ENCODE measurements at places on chromosomes 1 and 21. TPM values are rescaled to one million over a fixed set of nuclear protein-coding genes. Genes with fewer than 3 reads are reported as not detected.
A peak's percentile ranks its signal among the peaks of the same experiment; 100 is the strongest.

The MIXL1 gene
- polyA plus RNA-seq, result not detected

The NHLH2 gene
- polyA plus RNA-seq, result 0.21 TPM

The SPATC1L gene
- polyA plus RNA-seq, result 4.5 TPM

GRCh38 chr1:35660581-35661473 is 19.5 kb upstream of the PSMB2 start:
- no peak for DNase-seq

DNA sequence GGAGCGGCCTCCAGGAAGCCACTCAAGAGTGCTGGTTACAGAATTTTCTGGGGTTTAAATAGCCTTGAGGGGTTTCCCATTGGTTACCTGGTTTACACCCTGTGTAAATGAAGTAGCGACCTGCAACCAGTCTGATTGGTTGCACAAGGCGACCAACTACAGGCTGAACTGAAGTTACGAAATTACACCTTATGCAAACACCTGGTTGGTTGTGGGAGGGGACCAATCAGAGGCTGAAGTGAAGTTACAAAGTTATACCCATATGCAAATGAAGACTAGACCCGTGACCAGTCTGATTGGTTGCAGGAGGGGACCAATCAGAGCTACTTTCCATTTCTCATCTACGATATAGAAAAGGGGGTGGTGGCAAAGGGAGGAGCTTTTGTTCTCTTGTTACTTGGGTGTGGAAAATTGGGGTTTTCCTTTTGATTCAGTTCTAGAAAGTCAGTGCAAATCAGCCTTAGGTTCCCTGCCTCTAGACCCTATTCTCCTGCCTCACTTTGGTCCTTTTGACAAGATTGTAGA is 22.2 kb upstream of the C1orf174 start:
- DNase-seq, result no peak

The AMIGO1 gene
- 0.24 TPM for polyA plus RNA-seq

- DNase-seq, result no peak
Observed at GRCh38 chr1:8597455-8597854, 220.0 kb downstream of the RERE start.

DNA sequence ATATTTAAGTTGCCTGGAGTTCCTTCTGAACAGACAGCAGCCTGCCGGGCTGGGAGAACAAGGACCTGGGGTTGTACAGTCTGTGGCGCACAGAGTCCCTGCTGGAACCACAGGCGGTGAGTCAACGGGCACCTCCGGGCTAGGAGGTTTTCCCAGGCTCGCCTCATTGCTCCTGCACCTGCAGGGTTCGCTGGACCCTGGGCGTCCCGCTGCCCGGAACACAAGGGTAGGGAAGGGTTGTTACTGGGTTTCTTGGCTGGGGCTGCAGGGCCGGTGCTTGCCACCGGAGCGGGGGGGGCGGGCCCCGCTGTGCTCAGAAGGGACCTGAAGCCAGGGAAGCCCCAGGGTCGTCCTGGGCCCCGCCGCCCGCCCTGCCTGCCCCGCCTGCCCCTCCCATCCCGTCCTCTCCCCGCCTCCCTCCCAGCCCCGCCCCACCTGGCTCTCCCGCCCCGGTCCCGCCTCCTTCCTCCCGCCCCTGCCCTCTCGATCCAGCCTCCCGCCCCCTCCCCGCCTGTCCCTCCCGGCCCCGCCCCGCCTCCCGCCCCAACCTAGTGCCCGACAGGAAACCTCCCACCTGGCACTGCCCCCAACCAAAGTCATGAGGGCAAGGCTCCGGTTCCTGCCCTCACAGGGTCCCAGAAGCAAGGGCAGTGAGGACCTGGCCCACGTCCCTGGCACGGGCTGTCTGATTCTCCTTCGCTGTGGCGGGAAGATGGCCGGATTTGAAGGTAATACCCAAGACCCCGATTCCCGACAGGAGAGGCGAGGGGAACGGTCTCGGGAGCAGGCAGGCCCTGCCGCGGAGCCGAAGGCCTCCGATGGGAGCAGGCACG is 6.8 kb downstream of the JMJD4 start:
- DNase-seq, result no peak

DNA sequence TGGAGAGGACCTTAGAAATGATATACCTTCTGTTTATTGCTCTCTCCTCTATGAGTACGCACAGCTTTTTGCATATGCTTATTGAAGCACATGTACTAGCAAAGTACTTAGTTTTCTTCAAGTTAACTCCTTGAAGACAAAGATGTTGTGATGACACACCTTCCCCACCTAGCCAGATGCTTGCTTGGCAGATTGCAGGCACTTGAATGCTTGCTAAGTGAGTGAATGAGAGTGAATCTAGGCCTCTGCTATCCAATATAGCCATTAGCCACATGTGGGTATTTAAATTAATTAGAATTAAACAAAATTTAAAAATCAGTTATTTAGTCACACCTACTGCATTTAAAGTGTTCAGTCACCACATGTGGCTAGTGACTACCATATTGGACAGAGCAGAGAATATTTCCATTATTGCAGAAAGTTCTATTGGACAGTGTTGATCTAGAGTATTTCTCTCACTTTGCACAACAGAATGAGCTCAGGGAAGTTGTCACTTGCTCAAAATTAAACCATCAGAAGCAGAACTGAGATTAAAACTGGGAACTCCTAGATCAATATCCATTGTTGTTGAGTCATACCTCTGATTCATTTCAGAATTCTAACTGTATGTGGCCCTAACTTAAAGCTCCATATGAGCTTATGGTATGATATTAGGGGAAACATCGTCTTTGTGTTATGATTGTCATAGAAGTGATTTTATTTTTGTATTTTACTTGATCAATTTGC is 8.6 kb upstream of the EEIG2 start:
- no peak for DNase-seq

GRCh38 chr21:41737651-41738324 is 29.1 kb downstream of the RIPK4 start:
- no peak for DNase-seq

DNA sequence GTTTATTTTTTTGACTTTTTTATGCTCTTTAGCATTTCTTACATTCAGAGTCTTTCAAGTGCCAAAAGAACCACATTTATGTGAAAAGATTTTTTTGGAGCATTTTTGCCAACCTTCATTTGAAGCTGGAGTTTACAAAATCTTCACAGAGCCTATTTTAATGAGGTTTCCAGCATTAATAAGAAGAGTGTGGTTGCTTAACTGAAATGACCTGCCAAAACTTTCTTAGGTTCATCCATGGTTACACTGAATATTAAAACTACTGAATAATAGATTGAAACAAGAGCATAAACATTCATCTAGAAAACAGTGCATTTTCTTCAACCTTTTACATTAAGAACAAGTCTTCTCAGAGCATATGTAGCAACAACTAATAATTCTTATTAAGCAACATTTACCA is 672.3 kb upstream of the CXADR start:
- no peak for DNase-seq

DNA sequence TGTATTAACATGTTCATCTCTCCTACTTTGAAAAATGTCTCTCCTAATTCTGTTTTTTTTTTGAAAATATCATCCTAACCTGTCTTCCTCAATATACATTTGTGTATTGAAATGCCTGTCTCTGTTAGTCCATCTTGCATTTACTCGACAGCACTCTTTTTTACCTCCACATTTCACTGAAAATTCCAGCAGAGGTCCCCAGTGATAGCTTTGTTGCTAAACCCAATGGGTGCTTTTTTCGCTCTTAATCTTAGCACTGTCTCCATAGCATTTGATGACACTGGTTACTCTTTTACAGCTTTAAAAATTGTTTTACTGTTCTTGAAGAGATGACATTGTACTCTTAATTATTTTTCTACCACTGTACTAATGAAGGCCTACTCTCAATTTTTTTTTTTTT is 10.8 kb downstream of the OSBPL9 start:
- no peak for DNase-seq

DNA sequence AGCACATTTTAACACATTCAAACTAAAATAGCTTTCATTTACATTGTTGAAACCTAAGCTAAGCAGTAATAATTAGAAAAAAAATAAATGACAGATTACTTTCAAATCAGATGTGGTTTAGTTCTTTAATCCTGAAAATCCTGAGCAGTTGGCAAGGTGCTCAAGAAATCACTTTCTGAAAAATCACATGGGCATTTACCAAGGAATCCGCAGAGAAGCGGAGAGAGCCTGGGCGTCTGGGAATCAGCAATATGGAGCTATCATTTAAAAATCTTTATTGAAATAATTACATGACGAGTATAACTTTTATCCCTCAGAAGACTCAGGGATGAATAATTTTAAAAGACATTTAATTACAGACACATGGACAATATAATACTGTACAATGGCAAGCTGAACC is 30.2 kb downstream of the GRIK1 start:
- DNase-seq, result no peak

- no peak for DNase-seq
Observed at GRCh38 chr1:40905061-40905460, 42.9 kb upstream of the CITED4 start.

The TPTE gene
- not detected for polyA plus RNA-seq

The GGPS1 gene
- 28.4 TPM for polyA plus RNA-seq

- no peak for DNase-seq
Observed at GRCh38 chr1:242827538-242827937, 303.0 kb upstream of the PLD5 start.

- DNase-seq, result peak; percentile 19
Observed at GRCh38 chr21:32520875-32521735, 64.2 kb downstream of the TCP10L start.

The C4BPA gene
- not detected for polyA plus RNA-seq

DNA sequence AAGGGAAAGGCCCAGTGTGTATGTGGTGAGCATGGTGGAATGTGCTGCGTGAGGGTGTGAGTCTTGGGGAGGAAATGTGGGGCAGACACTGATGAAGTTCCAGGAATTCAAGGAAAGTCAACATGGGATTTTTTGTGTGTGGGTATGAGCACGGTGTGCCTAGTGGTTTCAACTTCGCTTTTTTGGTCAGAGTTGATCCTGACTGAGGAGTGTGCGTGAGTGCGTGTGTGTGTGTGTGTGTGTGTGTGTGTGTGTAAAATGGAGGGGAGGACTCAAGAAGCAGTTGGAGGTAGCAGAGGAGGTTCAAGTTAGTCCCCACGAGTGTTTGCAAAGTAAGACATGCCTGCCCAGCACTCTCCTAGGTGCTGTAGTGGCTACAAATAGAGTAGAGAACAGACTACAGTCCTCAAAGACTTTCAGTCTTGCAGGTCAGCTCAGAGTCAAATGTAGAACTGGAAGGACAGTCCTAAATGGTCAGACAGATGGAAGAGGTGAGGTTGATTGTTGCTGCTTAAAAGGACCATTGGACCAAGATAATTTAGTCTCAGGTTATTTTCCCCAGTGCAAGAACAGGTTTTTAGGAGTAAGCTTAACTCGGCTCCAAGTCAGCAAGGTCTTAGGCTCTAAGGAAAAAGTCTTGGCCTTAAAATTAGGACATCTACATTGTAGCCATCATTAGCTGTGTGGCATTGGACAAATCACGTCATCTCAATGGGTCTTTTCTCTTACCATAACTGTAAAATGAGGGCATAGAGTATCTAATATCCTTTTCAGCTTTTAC is 25.0 kb downstream of the SLAMF1 start:
- DNase-seq, result no peak

- no peak for DNase-seq
Observed at GRCh38 chr1:192983349-192983980, 75.7 kb downstream of the UCHL5 start.

GRCh38 chr1:74728736-74729135 is 4.1 kb downstream of the CRYZ start:
- DNase-seq, result no peak

The AADACL3 gene
- polyA plus RNA-seq, result not detected

DNA sequence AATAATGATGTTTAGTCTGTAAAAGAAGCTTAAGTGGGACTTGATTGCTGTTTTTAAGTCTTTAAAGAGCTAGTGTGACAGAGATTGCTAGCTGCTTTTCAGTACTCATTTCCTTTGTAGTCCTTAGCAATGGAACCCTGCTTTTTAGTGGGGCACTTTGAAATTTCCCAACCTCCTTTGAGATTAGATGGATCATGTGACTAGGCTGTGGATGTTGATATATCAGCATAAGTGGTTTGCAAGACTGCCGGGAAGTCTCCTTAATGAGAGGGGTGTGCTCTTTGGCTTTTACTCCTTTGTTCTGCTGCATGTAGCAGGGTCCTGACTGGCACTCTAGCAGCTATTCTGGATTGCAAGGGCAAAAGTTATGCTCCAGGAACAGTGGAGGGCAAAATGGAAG is 11.2 kb upstream of the RCOR3 start:
- no peak for DNase-seq

DNA sequence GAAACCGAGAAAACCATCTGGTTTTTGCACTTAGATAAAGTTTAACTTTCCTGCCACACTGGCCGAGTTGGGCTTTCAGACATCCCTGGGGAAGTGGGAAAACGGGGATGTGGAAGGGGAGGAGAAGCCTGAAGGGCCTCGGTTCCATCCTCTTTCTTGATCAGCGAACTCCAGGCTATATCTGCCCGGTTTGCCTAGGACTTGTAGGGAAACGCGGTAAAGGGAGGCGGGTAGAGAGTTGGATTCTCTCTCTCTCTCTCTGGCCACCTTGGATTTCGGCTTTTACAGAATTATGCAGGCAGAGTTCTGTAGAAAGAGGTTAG is 4.6 kb upstream of the LHX8 start:
- DNase-seq, result no peak

DNA sequence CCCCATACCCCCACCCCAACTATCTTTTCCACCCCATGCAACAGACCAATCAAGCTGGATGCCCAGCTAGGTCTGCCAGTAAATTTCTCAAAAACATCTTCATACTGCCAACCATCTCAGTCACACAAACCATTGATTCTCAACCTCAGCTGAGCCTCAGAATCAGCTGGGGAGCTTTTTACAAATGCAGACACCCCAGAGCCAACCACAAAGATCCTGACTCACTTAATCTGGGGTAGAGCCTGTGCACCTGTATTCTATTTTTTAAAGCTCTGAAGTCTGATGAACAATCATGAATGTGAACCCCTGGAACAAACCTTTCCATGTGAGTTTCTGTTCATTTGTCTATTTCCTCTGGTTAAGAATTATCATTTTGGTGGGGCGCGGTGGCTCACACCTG is 66.0 kb downstream of the ZNF281 start:
- no peak for DNase-seq

DNA sequence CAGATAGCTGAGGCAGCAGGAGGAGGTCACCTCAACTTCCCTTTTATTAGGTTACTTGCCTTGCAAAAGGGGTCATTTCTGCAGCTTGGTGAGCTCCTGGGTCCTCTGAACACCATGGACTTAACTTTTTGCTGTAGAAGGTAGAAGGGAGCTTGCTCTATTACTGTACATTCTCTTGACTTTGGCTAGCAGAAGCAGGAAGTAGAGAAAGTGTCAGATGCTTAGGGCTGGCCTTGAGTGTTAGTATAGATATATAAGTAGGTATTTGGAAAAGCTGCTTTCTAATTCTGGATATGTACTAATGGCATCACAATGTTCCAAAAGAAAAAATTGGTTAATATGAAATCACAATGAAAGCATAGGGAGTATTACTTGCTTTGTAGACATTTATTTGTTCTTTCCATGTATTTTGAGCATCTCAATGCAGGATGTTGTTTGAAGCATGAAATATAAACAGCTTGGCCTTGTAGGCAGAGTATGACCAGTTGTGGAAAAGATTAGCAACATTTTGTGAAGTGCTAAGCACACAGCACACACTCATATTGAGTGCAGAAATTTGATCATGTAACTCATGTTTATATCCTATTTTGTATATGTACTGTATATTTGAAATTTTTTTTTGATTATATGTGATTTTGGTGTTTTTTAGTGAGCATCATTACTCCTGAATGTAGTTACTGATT is 108.8 kb downstream of the DYRK1A start:
- no peak for DNase-seq

The THRAP3 gene
- 58.4 TPM for polyA plus RNA-seq

The TENT5C gene
- 0.10 TPM for polyA plus RNA-seq

The RASSF5 gene
- polyA plus RNA-seq, result 2.4 TPM

The PLEKHA6 gene
- polyA plus RNA-seq, result 1.5 TPM

The TCHHL1 gene
- polyA plus RNA-seq, result not detected

- no peak for DNase-seq
Observed at GRCh38 chr21:44089001-44089911, 17.9 kb upstream of the PWP2 start.

The GCSAML gene
- not detected for polyA plus RNA-seq

The MAP3K21 gene
- polyA plus RNA-seq, result 6.4 TPM
